ENCODE measurements at places on chromosomes 6 and 20.

GRCh38 chr6:2998998-2999617 lies 586 bp upstream of the NQO2 start:
- DNase-seq = no peak

DNA sequence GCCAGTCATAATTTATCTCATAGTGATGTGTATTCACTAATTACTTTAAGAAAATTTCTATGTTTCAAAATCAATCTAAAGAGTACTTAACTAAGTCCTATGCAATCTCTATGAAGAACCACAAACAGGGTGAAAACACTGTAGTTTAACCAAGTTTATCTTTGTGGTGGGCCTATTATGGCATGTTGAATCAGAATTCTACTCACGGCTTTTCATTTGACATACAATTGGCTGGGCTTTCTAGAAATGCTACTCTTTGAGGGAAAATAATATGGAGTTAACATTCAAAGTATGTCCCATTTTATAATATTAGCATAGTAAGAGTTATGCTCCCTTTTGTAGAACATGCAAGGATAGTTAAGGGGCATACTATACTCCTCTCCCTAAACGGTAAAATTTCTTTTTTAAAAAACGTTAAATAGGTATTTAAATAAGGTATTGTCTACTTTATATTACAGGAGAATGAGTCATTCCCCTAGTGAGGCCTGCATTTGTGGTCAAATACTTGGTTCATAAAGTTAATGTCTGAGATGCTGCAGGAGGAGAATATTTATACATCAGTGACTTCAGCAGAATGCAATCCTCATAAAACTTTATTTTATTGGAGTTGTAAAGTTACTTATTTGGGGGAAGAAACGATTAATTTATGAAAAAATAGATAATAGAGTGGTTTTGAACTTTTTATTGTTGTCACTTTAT lies 1.8 kb downstream of the MOXD1 start:
- no peak for DNase-seq

DNA sequence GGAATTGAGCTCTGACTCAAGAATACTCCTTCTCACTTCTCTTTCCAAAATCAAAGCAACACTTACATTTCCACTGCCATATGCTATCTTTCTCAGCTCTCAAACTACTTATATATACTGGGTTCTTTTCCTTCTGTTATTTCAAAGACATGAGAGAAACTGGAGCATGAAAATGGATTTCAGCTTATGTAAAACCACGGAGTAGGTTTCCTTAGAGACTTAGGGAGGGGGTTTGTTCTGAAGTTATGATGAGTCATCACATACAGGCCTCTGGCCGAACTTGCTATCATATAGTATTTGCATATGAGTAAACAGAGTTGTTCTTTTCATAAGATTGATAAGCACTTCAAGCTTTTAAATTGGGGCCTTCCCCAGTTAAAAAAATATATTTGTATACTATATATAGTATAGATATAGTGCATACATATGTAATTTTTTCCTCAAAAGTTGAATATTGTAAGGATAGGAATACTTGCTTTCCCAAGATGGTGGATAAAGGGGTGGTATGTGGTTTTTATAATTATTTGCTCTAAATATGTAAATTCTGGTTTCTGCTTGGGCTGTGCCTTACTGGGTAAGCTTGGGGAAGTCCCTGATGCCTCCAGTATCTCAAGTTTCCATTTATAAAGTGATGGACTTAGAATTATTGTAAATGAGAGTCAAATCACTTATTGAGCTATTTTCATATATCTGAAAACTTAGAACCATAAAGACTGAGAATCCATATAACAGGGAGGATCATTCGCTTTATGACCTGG lies 273.9 kb downstream of the RFPL4B start:
- no peak for DNase-seq

DNA sequence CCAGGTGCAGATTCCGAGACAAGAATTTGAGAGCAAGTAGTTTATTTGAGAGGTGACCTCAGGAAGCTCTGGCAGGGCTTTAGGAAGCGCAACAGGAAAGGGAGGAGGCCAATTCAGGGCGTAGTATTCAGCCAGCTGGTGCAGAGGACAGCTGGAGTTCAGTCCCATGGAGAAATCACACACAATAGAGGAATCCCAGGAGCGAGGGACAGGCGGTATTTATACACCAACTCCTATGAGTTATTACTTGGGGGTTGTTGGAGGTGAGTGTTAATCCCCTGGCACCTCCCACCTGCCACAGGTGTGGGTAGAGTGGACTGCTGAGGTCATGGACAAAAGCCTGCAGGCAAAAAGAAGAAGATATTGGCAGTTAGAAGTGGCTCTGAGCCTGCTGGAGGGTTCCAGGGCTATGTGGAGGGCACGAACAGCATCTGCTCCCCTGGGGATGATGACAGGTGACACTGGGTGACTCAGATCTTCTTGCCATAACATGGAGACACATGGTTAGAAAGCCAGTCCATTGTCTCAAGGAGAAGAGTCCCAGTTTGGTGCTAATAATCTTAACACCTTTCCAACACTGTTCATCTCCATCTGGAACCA lies 13.9 kb upstream of the SULF2 start:
- no peak for DNase-seq

- peak; percentile 70 for DNase-seq
Observed at GRCh38 chr20:57048027-57048869, 218.2 kb downstream of the BMP7 start.

GRCh38 chr20:3828798-3829197 lies 8.5 kb downstream of the AP5S1 start:
- no peak for DNase-seq

- DNase-seq = no peak
Observed at GRCh38 chr6:7727946-7728854, 2.3 kb downstream of the BMP6 start.

DNA sequence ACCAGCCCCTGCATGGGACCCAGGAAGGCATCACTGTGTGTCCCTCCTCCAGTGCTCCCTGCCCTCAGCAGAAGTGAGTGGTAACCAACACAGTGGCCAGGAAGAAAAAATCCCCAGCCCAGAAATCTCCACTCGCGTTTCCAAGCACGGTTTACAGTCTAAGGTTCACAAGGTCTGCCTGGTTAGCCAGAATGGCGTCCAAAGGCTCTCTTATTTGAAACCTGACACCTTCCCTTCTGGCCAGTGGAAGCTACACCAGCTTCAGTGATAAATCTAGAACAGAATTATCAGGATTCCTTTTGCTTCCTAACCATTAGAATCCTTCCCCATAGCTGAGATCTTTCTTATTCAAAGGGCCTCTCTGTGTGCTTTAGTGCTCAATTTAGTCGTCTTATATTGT lies 9.2 kb downstream of the LY86 start:
- DNase-seq = no peak

- DNase-seq = no peak
Observed at GRCh38 chr6:87122477-87122876, 27.6 kb upstream of the CGA start.

DNA sequence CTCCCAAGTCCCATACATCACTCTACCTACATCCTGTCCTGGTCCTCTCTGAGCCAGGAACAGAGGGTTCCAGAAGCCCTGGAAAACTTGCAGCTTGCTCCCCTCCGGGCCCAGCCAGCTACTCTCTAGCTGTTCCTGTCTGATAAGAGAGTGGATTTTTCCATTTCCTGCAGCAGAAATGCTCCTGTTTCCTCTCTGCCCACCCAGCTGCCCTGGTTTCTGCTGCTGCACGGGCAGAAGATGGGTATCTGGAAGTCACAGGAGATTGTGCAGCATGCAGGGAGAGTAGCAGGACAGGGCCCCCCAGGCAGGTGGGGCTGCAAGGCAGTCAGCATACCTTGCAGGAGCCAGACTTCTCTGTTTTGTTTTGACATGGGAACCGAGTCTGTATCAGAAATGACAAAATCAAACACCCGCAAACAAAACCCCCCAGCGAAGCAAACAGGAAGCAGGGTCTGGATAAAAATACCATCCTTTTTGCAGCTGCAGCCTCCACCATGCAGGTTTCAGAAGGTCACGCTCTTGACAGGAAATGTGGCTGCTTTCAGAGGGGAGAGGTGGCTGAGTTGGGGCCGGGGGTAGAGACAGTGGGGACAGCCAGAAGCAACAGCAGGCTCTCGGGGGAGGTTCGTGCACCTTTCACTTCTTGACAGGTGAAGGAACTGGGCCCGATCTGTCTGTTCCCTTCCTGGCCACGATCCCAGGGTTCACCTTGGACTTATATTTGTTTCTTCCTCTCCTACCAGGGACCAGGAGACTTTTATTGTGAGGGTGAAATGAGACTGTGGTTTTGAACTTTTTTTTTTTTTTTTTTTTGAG lies 50.8 kb upstream of the FAM83D start:
- DNase-seq = no peak

DNA sequence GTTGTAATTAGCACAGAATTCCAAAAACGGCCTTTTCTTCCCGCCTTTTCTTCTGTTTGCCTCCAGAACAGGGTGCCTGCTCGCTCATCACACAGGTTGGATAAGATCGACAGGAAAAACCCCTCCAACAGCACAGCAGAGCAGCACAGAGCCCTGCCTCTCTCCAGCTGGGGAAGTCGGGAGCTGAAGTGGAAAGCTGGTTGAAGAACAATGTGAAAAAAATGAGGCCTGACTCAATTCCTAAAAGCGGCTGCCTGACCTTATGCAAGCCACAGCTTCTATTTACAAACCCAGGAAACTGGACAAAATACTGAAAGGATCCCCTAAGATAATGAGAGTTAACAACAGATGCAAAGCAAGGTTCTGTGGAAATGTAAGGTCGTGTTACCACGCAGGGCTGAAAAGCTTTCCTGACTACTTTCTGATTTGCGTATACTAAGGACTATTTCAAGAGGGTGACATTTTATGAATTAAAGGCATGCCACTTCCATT lies 116.9 kb downstream of the TTLL2 start:
- DNase-seq = no peak

DNA sequence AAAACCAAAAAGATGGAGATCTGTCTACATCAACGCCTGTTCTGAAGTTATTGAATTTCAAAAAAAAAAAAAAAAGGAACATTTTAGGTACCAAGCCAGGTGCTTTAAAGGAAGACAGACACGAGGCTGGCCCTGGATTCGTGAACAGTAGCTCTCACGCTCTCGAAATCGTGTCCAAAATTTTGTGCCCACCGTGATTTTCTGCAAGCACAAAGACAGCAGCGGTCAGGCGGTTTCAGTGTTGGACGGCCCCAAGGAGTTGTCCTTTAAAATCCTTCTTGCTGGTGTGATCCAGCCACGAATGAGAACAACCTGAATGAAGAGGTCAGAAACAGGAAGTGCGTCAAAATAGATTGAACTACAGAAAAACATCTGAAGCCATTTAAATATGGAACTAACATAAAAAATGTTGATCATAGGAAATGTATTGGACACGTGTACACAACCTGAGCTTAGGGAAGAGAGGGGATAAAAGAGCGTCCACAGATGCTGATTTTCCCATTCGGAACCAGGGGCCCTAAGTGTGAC lies 78.2 kb downstream of the THBS2 start:
- no peak for DNase-seq

DNA sequence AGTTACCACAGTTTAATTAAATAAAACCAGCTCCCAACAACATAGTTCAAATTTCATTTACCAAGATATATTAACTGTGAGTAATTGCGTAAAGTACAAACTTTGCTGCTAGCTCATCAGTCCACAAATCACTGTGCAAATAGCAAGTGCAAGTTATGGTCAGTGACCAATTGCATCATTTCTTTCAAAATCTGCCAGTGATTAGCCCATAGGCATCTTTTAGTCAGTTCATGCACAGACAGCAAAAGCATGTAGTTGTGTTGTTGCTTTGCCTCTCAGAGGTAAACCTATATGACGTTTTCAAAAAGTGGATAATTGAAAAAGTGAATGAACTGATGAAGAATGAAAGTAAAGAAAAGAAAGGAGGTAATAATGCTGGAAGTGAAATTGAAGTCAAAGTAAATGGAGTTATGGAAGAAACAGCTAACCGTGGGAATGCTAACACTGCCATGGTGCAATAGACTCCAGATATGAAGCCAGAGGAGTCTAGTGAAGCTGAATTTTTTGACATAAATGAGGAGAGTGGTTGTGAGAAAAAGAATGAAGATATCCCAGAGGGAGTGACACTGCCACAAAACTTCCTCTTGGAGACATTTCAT lies 36.5 kb downstream of the ENPP1 start:
- no peak for DNase-seq

- peak; percentile 56 for DNase-seq
Observed at GRCh38 chr6:101393251-101393828, at the start of gene GRIK2. Gene GRIK2, plus strand, starts transcription at chr6:101393708.

- DNase-seq = no peak
Observed at GRCh38 chr6:20370393-20370792, 31.3 kb upstream of the E2F3 start.

GRCh38 chr6:8030920-8031319 lies 33.3 kb downstream of the BLOC1S5 start:
- DNase-seq = no peak
